ENCODE measurements at places on chromosomes 3 and 15. TPM values are rescaled to one million over a fixed set of nuclear protein-coding genes. Genes with fewer than 3 reads are reported as not detected.

The NSUN3 gene
- total RNA-seq = 21.6 TPM

The LRTM1 gene
- total RNA-seq = not detected

The CASR gene
- total RNA-seq = not detected

The SPCS1 gene
- 25.7 TPM for total RNA-seq

The LMAN1L gene
- total RNA-seq = not detected

The HHLA2 gene
- not detected for total RNA-seq

The MYH15 gene
- under 0.01 TPM for total RNA-seq

The ZNF660 gene
- 0.49 TPM for total RNA-seq

The DLL4 gene
- 116 TPM for total RNA-seq

The CHRNA3 gene
- total RNA-seq = not detected

The GPR149 gene
- not detected for total RNA-seq

The SPATA12 gene
- total RNA-seq = 0.13 TPM

The MITF gene
- total RNA-seq = 3.8 TPM

The COL6A5 gene
- total RNA-seq = not detected

The PLA2G4D gene
- total RNA-seq = not detected

The CFAP91 gene
- not detected for total RNA-seq

The PLCH1 gene
- total RNA-seq = not detected

The SLC22A13 gene
- 0.16 TPM for total RNA-seq

The ZNF197 gene
- total RNA-seq = 9.8 TPM

The LYZL4 gene
- total RNA-seq = not detected

The SPSB4 gene
- total RNA-seq = not detected

The MYZAP gene
- total RNA-seq = 53.4 TPM

The ACP3 gene
- total RNA-seq = not detected

The RARRES1 gene
- total RNA-seq = 2.1 TPM

The LPCAT4 gene
- 6.6 TPM for total RNA-seq

The CPNE9 gene
- total RNA-seq = not detected

The IQCH gene
- 2.5 TPM for total RNA-seq

The MCF2L2 gene
- total RNA-seq = 1.8 TPM

The IQCF5 gene
- total RNA-seq = not detected

The CHRNB4 gene
- not detected for total RNA-seq

The MST1R gene
- total RNA-seq = 1.0 TPM

The CCR9 gene
- not detected for total RNA-seq

The PLSCR2 gene
- 0.31 TPM for total RNA-seq

The LRRC2 gene
- under 0.01 TPM for total RNA-seq

The MYL3 gene
- not detected for total RNA-seq

The CRBN gene
- 52.1 TPM for total RNA-seq

The STRA6 gene
- not detected for total RNA-seq

The PSMD2 gene
- total RNA-seq = 371 TPM

The GPR62 gene
- not detected for total RNA-seq

The GUCA1C gene
- not detected for total RNA-seq

The PSTPIP1 gene
- total RNA-seq = not detected

The GOLGA8O gene
- 0.16 TPM for total RNA-seq

The CYP11A1 gene
- not detected for total RNA-seq
